ENCODE measurements at places on chromosomes 2 and 18.
A peak's percentile ranks its signal among the peaks of the same experiment; 100 is the strongest.

GRCh38 chr2:157216286-157216965, 41.1 kb upstream of the GALNT5 start:
- DNase-seq, result no peak

DNA sequence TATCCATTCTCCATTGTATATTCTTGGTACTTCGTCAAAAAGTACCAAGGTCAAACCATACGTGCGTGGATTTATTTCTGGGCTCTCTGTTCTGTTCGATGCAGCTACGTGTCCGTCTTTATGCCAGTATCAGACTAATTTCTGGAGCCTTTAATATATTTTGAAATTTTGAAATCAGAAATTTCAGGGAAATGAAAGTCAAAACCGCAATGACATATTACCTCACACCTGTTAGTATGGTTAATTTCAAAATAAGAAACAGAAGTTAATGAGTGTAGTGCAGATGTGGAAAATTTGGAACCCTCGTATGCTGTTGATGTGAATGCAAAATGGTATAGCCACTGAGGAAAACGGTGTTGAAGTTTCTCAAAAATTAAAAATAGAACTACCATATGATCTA, 156.1 kb upstream of the TRIB2 start:
- DNase-seq, result no peak

GRCh38 chr2:39996653-39997080, 217.6 kb upstream of the THUMPD2 start:
- peak; percentile 85 for DNase-seq

DNA sequence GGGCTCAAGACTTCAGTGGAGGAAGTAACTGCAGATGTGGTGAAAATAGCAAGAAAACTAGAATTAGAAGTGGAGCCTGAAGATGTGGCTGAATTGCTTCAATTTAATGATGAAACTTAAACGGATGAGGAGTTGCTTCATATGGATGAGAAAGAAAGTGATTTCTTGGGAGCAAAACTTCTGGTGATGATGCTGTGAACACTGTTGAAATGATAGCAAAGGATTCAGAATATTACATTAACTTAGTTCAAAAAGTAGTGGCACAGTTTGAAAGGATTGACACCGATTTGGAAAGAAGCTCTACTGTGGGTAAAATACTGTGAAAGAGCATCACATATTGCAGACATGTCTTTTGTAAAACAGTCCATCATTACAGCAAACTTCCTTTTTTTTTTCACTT, 638.0 kb downstream of the NYAP2 start:
- DNase-seq, result no peak

GRCh38 chr2:180933332-180933731, 47.1 kb upstream of the UBE2E3 start:
- DNase-seq, result no peak

GRCh38 chr2:60633615-60634014, 80.2 kb upstream of the BCL11A start:
- no peak for DNase-seq

- no peak for DNase-seq
These were observed 176.2 kb downstream of the LDLRAD4 start for GRCh38 chr18:13394801-13395200.

DNA sequence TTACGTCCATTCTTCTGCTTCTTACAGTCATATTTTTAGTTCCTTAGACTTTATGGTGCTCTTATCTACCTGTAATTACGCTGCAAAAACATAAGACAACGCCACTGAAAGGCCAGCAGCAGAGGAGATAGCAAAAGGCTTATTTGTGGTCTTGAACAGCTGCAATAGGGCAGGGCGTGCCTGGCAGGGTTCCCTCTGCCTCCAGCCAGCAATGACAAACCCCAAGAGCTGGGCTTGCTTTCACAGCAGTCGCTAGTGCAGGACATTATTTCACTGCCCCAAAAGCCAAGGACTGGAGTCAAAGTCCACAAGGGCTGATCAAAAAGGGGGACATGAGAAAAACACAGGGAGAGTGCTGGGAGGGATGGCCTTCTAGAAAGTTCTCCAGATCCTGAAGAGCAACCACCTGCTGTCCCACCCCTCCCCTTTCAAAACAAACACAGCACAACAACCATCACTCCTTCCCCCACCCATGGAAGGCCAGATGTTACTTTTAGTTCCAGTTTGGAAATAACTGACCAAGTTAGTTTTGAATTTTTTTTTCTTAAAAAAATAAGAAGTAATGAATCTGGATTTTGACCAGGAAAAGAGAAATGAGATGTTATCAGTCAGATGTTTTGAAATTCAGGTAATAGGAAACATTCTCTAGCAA, 127.8 kb downstream of the RBMS1 start:
- no peak for DNase-seq

GRCh38 chr2:128390256-128390990, 71.8 kb upstream of the HS6ST1 start:
- DNase-seq, result no peak

- no peak for DNase-seq
These were observed 123.8 kb upstream of the STON1 start for GRCh38 chr2:48406116-48406515.

GRCh38 chr2:43675646-43676321, 445 bp downstream of the C1GALT1C1L start:
- no peak for DNase-seq

DNA sequence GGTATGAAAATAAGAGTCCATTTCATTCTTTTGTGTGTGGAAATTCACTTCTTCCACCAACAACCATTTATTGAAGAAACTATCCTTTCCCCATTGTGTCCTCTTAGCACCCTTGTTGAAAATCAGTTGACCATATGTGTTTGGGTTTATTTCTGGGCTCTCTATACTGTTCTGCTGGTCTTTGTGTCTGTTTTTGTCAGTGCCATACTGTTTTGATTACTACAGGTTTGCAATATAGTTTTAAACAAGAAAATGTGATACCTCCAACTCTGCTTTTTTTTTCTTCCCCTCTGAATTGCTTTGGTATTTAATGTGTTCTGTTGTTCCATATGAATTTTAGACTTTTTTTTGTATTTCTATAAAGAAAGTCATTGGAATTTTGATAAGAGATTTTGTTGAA, 8.4 kb downstream of the GTF2A1L start:
- no peak for DNase-seq

GRCh38 chr18:40243607-40244006, 1711.4 kb upstream of the PIK3C3 start:
- no peak for DNase-seq

DNA sequence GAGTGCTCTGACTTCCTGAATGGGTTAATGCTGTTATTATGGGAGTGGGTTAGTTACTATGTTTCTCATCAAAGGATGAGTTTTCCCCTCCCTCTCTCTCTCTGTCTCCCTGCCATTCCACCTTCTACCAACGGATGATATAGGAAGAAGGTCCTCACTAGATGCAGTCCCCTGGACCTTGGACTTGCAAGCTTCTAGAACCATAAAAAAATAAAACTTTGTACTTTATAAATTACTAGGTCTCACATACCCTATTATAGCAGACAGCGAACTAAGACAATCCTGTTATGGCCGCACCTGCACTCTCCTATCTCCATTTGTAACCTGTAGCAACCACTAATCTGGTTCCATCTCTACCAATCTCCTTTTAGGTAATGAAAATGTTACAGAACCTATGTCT, 564.9 kb downstream of the CNTNAP5 start:
- no peak for DNase-seq

GRCh38 chr2:126668254-126668653, 12.3 kb downstream of the GYPC start:
- no peak for DNase-seq

DNA sequence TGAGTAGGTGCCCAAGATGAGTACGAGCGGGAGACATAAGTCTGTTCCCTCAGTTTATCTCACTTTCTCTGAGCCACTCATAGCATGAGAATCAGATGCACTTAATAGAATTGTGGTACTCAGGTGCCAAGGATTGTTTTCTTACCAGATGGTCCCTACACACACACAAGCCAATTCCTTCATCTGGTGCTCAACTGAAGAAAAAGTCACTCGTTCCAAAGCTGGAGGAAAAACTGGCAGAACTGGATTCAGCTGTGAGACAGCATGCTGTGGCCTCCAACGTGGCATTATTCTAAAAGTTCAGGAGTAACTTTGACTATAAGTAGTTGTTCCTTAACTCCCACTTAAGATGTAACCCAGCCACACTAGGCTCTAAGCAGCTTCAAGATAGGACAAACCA, 33.4 kb upstream of the ABCA12 start:
- DNase-seq, result no peak

DNA sequence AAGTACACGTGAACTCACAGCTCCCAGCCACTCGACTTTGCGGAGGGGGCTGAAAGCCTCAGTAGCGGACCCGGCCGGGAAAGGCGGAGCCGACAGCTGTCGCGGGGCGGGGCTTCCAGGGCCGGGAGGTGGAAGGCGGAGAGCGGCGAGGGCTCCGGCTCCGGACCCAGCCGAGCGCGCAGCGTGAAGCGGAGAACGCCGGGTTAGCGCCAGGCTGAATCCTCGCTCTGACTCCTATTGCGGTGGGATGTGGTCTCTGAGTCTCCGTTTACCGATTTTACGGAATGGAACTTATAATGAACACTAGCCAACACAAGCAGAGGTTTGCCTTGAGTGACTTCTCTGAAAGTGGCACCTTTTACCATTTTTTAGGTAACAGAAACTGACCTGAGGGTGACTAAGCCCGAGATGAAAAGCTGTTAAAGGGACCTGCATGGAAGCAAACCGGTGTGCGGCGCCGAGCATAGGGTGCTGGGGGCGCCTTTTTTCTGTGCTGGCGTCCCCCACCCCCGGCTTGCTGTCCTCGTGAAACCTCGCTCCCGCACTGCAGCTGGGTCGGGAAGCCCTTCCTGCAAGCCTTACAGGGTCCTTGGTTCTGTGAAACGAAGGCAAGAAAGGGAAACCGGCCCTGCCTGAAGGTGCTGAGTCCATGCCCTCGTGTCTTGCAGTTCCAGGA, 72.9 kb downstream of the EN1 start:
- no peak for DNase-seq

- DNase-seq, result peak; percentile 64
These were observed 80.1 kb upstream of the SPOPL start for GRCh38 chr2:138421315-138421970.

- DNase-seq, result peak; percentile 51
These were observed 18.2 kb downstream of the KIDINS220 start for GRCh38 chr2:8819194-8819593.

GRCh38 chr18:69265656-69266055, 135.0 kb upstream of the DOK6 start:
- no peak for DNase-seq

Measured in HCEC 1CT (cell line).